AG09319 (cell line): ENCODE measurements at places on chromosomes 1 and 21.

- DNase-seq: peak; percentile 89
Observed at GRCh38 chr1:27556781-27557595, 47.0 kb downstream of the AHDC1 start.

GRCh38 chr1:109910963-109911798, 532 bp downstream of the CSF1 start:
- DNase-seq: no peak

GRCh38 chr1:215081661-215082531, 641 bp upstream of the KCNK2 start:
- DNase-seq: no peak

- DNase-seq: no peak
Observed at GRCh38 chr1:192739476-192740184, 69.2 kb upstream of the RGS2 start.

GRCh38 chr21:42360317-42360716, 6.0 kb downstream of the TFF1 start:
- no peak for DNase-seq

GRCh38 chr21:26061437-26061836, 109.1 kb downstream of the APP start:
- no peak for DNase-seq

DNA sequence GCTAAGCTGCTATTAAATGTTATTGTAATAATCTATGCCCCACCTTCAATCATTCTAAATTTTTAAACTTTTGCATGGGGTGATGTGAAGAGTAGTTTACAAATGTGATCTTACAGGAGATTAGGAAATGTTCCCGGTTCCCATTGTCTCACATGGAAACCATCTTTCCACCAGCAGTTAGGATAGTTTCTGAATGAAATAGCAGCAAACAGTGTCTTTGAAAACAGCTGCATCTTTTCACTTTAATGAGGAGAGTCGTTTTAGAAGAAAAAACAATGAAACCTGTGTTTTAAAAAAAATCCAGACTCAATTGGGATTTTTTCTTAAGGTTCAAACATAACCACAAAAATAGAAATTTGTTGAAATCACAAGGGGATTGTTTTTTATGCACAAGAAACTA, 134.2 kb downstream of the TLR5 start:
- no peak for DNase-seq

- DNase-seq: no peak
Observed at GRCh38 chr1:246513619-246514343, 6.7 kb upstream of the SMYD3 start.

DNA sequence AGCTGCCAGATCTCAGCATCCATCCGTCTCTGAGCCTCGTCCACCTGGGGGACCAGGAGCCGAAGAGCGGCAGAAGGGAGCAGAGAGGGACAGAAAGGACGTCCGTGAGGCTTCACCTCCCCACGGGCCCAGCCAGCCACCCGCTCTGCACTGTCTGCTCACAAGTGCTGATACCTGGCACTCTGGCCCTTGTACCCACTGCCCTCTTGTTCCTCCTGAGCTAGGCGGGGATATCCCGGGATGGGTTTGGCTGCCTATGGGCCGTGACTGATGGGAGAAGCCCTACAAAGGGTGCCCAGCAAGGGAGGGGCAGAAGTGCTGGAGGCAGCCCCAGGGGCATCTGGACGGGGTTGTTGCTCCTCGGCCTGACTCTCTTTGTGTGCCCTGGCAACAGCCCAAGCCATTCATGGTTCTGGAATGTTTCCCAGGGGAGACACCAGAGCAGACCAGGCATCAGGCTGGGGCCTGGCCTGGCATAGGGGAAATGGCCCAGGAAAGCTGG, 57.6 kb downstream of the LDLRAD2 start:
- DNase-seq: peak; percentile 74

- no peak for DNase-seq
Observed at GRCh38 chr1:198700396-198700795, 61.6 kb downstream of the PTPRC start.

DNA sequence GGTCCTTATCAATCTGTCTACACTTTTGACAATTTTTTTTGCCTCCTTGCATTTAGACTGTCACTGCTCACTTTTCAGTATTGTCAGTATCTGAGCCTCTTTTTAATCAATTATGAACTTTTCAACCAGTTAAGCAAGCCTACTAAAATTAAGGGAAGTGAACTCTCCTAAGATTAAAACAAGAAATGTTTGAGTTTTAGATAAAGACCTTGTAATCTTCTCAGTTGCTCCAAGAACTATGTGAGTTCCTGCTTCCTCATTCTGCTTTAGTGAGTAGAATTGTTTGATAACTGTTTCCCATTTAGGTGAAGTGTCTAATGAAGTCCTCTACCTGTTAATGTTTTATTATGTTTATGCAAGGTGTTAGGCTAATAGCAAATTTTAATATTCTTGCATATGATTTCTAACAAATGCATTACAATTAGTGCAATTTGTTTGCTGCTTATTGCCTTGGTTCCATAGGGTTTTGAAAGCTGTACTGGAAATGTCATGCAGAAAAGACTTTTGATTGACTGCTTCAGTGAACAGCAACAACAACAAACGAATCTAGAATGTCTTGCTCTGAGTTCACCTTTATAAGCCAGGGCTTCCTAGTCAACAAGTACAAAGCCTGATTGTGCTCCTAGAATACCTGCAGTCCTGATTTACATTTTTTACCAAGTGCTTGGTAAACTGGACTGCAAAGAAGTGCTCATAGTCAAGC, 40.9 kb downstream of the PLA2G4A start:
- no peak for DNase-seq

DNA sequence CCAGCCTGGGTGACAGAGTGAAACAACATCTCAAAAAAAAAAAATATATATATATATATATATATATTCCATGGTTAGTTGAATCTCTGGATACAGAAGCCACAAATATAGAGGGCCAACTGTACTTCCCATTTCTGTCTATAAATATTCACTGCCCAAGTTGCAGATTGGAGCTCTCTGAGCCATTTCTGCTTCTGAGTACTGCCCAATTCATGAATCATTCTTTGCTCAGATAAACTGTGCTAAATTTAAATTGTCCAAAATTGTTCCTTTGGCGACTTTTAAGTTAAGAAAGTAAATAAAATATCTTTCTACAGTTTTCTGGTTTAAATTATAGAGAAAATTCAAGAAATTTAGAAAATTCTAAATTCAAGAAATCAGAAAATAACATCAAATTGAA, 23.2 kb upstream of the C1orf146 start:
- DNase-seq: no peak

DNA sequence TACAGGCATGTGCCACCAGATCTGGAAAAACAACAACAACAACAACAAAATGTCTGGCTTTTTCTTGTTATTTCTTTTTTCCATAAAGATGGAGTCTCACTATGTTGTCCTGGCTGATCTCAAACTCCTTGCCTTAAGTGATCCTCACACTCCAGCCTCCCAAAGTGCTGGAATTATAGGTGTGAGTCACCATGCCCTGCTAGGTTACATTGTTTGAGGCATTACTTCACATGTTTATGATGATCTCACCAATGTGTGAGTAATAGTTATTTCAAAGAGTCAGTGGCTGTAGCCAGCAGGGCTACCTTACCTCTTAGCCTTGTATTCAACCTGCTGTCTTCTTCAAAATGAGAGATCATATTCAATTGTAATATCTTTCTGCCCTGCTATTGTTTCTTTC, 445.7 kb downstream of the AMY1C start:
- no peak for DNase-seq

DNA sequence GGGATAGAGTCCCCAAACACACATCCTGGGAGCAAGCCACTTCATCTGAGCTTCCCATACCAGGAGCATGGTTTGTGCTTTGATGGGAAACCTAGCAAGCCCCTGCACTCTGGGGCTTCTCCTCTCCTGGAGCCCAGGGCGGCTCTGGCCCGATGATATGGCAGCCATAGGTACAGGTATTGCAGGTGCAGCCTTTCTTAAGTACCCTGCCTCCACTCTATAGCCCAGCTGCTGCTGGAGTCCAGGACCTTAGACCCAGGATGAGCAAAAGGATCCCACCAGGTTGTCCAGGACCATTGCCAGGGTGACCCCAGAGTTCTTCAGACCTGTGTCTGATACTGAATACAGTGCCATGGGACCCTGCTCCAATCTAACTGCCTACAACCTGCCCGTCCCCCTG, 4.2 kb downstream of the C1orf226 start:
- DNase-seq: no peak

DNA sequence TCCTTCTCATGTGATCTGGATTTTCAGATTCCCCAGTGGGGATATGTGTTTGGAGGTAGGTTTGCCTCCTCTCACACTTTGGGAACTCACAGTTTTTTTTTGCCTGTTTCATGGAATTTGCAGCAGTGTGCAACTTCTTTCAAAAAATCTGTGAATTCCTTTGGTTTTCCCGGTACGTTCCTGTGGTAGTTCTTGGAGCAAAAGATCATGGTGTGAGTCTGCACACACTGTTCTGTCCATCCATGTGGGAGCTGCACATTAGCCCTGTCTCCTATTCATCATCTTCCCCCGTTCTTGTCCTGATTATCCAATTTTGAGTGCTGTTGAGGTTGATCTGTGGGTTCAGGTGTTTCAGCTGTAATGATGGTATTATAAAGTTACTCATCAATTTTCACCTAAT, 30.3 kb upstream of the TACSTD2 start:
- DNase-seq: no peak

- no peak for DNase-seq
Observed at GRCh38 chr1:171999756-172000155, 158.5 kb downstream of the DNM3 start.

DNA sequence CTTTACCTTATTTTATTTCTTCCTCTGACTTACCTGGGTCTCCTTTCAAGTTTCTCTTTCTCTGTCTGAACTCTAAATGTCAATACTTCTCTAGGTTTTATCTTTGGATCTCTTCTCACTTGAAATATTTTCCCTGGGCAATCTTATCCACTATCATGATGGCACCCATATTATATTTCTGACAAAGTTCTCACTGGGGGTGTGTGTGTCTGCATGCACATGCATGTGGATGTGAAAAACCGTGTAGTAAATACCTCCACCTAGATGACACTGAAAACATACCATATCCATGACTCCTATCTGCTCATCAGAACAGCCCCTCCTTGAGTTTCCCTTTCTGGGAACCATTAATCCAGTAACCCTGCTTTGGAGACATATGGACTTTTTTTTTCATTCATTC, 30.9 kb downstream of the DNASE2B start:
- DNase-seq: no peak

GRCh38 chr21:44458971-44459711, 3.8 kb downstream of the LRRC3 start:
- no peak for DNase-seq

DNA sequence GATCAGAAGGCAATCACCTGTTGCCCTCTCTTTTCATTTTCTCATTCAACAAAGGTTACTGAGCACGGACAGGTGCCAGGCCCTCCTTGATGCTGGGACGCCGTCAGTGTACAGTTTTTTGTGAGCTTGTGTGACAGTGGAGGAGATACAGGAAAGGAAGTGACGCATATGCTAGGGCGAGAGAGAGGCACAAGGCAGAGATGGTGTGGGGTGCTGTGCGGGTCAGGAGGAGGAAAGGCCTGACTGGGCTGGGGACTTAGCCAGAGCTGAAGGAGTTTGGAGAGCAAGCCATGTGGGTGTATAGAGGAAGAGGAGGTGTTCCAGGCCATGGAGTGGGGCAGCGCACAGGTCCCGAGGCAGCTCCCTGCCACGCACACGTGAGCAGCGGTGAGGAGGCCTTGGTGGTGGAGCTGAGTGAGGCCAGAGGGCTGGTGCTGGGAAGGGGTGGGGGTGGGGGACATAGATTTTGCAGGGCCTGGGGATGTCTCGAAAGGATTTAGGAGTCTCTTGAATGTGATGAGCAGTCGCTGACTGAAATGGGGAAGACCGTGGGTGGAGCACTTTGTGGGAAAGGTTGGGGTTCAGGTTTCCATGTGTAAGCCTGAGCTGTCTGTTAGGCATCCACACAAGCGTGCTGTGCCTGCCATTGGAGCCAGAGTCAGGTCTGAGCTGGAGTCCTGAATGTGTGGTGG, 46.0 kb downstream of the TRAPPC10 start:
- DNase-seq: no peak

DNA sequence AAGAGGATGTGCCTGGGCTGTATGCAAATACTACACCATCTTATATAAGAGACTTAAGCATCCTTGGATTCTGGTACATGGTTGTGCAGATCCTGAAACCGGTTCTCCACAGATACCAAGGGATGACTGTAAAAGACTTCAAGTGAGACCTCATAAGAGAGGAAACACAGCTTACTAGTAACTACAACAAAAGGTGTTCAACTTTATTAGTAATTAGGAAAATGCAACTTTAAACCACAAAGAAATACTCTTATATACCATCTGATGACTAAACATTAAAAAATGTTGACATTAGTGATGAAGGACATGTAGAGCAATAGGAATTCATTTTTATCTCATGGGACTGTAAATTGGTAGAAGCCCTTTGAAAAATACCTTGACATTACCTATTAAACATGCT, 102.7 kb downstream of the RASAL2 start:
- DNase-seq: no peak

DNA sequence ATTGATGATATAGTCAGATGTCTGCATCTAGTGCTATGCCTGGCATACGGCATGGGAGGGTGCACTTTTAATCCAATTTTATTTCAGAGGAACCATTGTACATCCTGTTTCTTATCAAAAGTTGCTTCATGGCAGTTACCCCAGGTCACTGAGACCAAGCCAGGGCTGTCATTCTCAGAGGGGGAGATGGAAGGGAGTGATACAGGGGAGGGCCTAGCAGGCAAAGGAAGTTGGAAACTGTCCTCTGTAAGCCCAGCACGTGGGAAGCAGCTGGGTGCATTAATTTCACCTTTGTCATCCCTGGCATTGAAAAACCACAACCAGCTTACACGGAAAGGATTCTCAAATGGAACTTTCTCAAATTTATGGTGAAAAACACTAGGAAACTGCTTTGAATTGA, 458.7 kb upstream of the ADAMTS5 start:
- no peak for DNase-seq

DNA sequence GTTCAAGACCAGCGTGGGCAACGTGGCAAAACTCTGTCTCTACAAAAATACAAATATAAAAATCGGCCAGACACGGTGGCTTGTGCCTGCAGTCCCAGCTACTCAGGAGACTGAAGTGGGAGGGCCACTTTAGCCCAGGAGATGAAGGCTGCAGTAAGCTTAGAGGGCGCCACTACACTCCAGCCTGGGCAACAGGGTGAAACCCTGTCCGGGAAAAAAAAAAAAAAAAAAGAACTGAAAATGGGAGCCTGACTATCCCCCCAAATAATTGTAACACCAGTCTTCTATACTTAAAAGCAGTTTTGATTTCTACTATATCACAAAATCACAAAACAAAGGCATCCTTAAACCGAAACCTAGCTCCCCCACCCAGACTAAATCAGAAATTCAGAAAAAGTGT, 60.3 kb downstream of the CDC42BPA start:
- DNase-seq: no peak

- DNase-seq: no peak
Observed at GRCh38 chr21:33334824-33335223, 10.1 kb downstream of the IFNAR1 start.

- no peak for DNase-seq
Observed at GRCh38 chr1:27563591-27564471, 40.1 kb downstream of the AHDC1 start.

- no peak for DNase-seq
Observed at GRCh38 chr1:93533677-93534076, 85.8 kb downstream of the FNBP1L start.
